Osteoblast (primary cell): ENCODE measurements at places on chromosomes 2 and 18. TPM values are rescaled to one million over a fixed set of nuclear protein-coding genes. Genes with fewer than 3 reads are reported as not detected.

DNA sequence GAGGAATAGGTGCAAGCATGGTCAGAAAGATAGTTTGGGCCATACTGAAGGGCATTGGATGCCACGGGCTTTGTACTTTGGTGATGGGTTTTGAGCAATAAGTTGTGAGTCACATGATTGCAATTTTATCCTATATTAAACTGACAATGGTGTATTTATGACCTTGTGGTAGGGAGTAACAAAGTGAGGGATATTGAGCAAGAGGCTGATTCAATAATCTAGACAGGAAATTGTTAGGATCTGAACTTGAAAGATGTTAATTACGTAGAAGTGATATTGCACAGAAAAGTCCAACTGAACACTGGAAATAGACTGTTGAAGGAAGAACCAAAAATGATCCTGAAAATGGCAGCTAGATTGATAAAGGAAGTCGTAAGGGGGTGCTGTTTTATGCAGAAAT, 46.6 kb upstream of the TCF4 start:
- peaks cover 8% of the 10 kb centered on the region for H3K4me1 ChIP-seq
- peak overlapping the region; percentile 24 for H3K27ac ChIP-seq
- DNase-seq: peak; percentile 74
- H3K27me3 ChIP-seq: no peaks in the 10 kb centered on the region
- no peaks in the 10 kb centered on the region for H3K36me3 ChIP-seq

DNA sequence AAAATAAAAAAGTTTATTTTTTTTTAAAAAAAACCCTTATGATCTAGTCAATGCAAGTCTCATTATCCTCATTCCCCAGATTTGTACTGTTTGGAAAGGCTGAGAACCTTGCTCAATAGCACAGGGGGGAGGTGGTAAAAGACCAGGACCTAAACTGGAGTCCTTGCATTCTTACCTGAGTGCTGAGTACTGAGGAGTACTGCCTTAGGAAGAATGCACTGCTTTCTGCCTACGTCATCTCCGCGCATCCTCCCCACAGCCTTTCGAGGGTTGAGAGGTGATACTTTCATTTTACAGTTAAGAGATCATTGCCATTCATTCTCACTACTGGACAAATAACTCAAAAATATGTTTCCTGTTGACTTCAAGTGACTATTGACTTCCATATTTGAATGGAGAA, 73.8 kb downstream of the MAP3K20 start:
- H3K27me3 ChIP-seq: no peaks in the 10 kb centered on the region
- peak overlapping the region; percentile 3 for H3K27ac ChIP-seq
- no peak overlapping the region for H3K4me3 ChIP-seq
- no peak for DNase-seq

DNA sequence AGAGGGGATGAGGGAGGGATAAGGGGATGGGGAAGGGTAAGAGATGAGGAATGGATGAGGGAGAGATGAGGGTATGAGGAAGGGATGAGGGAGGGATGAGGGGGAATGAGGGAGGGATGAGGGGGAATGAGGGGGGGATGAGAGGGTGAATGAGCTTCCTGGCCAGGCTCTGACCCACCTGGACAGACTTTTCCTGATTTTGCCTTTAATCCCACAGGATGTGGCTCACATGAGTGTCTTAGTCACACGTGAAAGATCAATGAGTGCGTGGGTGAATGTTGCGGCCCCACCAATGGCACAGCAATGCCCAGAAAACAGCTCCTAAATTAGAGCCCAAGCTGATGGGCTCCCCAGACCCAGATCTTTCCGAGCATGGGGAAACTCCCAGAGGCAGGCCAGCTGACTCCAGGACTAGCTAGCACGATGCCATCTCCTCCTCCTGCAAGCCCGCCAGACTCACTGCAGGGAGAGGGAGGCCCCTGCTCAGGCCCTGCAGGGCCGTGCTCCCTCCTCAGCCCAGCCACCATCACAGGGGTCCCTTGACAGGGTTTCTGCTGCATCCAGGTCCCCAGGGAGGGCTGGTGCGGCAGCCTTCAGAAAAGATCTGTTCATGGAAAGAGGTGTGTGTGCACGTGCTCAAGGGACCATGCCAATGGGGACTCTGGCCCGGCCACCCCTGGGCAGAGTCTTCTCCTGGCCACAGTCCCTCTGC, 41.4 kb downstream of the AQP12A start:
- peaks cover 9% of the 10 kb centered on the region for H3K27me3 ChIP-seq
- no peak overlapping the region for H3K27ac ChIP-seq
- no peaks in the 10 kb centered on the region for H3K4me1 ChIP-seq
- DNase-seq: no peak
- no peaks in the 10 kb centered on the region for H3K36me3 ChIP-seq

Gene ABCG5
- total RNA-seq: not detected in 2 replicates

Gene PIK3C3
- 48.6 and 59.4 TPM in 2 replicates for total RNA-seq
